ENCODE measurements at places on chromosomes 13 and 19.

DNA sequence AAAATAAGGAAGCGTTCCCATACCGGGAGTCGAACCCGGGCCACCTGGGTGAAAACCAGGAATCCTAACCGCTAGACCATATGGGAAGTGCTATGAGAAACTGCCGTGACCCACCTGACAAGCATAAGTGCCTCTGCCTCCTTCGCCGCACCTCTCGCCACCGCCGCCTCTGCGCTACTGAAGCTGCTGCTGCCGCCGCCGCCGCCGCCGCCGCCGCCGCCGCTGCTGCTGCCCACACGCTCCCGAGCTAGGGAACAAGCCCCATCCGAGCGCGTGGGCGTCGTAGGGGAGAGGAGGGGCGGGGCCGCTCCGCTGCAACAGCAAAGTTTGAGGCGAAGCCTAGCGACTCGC lies 610 bp upstream of the WBP4 start:
- peak; percentile 96 for DNase-seq

- DNase-seq, result no peak
These were observed 7.6 kb downstream of the LYPD3 start for GRCh38 chr19:43457809-43458208.

- no peak for DNase-seq
These were observed 234.9 kb downstream of the PCDH9 start for GRCh38 chr13:66995203-66995611.

- no peak for DNase-seq
These were observed 108.2 kb downstream of the KCNRG start for GRCh38 chr13:50123515-50123861.

DNA sequence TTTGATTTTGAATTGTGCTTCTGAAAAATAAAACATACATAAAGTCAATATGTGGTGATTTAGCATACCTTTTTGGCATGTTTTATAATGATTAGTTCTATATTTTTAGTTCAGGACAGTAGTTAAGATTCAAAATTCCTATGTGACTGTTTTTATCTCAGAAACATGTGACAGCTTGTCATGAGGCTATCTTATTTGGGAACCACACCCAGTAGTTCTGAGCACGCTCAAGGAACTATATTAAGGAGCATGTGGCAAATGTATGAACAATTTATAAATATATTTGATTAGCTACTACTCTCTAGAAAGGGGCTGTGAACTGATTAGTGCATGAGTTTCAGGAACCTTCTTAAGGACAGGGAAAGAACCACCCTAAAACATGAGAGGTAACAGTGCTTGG lies 38.8 kb downstream of the FGF9 start:
- DNase-seq, result no peak

DNA sequence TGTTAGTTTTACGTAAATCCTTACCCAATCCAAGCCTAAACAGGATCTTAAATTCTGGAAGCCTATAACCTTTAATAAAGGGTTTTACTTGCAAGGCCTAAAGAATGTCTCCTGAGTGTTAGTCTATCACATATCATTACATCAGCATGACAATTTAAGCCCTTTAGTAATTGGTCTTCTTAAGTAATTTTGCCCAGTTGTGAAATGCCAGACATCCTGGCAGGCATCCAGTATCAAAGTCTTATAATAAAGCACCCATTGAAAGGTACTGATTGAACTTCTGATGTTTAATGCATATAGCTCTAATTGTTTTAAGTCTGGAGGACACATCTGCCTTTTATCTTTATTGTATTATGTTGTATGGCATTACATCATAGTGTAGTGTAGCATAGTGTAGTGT lies 1078.9 kb downstream of the SLITRK1 start:
- DNase-seq, result no peak

- DNase-seq, result no peak
These were observed 58.5 kb downstream of the ARHGAP35 start for GRCh38 chr19:46919324-46919723.

DNA sequence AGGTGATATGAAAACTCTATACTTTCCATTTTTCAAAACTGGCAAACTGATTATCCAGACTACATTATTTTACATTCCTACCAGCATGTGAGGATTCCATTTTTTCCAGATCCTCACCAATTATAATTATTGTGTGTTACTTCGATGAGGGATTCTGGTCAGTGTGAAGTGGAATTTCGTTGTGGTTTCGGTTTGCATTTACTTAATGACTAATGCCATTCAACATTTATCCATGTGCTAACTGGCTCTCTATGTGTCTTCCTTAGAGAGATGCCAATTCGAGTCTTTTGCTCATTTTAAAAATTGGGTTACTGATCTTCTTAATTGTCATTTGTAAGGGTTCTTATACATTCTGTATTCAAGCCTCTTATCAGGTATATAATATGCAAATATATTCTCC lies 1551.3 kb upstream of the MIR17HG start:
- no peak for DNase-seq

DNA sequence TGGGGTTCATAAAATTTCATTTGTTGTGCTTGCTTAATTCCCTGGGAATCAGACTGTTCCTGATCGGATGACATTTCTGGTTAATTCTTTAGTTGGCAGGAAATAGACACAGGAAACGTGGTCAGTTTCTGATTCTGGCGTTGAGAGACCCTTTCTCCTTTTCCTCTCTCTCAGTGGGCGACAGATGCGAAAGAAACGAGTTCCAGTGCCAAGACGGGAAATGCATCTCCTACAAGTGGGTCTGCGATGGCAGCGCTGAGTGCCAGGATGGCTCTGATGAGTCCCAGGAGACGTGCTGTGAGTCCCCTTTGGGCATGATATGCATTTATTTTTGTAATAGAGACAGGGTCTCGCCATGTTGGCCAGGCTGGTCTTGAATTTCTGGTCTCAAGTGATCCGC lies 10.8 kb downstream of the LDLR start:
- DNase-seq, result no peak

- no peak for DNase-seq
These were observed 34.1 kb downstream of the ELL start for GRCh38 chr19:18487576-18488402.

DNA sequence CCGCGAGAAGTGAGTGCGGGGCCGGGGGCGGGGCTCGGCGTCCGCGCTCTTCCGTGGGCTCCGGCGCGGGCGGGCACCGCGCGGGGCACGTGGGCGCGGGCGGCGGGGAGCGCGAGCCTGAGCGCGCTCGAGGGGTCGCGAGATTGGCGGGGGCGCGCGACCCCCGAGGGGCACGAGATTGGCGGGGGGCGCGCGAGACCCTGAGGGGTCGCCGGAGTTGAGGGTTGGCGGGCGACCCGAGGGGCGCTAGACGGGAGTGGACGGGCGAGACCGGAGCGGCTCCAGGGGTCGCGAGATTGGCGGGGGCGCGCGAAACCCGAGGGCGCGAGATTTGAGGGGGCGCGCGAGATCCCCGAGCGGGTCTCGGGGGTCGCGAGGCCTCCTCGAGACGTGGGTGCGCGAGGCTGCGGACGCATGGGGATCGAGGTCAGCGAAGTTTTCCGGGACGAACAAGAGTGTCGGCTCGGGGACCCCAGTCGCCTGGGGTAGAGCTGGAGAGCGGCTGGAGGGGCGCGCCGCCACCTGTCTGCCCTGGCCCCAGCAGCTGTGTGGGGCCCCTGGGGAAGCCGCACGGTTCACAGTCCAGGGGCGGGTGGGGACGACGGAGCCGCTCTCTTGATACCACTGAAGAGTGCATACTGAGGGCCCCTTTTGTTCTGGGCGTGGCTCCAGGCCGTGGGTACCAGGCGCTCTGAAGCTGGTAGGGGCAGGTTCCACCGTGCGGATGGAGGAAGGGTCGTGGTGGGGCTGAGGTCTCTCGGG lies 682 bp downstream of the SSBP4 start:
- DNase-seq, result peak; percentile 50

GRCh38 chr19:14345116-14345763 lies 36.0 kb upstream of the ADGRE5 start:
- DNase-seq, result no peak

DNA sequence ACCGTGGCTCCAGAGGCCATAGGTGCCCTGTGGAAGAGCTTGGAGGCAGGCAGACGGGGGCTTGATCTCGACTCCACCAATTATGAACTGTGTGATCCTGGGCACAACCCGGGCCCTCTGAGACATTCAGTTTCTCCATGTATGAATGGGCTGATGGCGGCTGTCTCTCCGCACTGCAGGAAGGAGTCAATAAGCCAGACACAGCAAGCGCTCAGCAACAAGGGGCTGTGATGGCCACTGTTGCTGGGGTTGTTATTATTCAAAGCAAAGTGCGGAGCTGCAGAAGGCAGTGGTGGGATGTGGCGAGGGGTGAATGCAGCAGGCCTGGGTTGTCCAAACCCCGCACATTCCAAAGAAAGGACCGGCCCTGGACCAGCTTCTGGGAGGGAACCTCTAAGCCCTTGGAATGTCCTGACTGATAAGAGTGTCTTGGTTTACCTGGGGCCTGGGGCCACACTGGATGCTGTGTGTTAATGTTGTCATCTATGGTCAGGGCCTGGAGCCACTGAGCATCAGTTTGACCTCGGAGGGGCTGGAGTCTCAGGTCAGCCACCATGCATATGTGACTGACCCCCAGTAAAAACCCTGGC lies 8.3 kb downstream of the TMEM143 start:
- no peak for DNase-seq

GRCh38 chr19:1035998-1036621 lies 3.8 kb upstream of the ABCA7 start:
- no peak for DNase-seq

GRCh38 chr13:109418111-109418510 lies 368.3 kb downstream of the IRS2 start:
- DNase-seq, result peak; percentile 66

DNA sequence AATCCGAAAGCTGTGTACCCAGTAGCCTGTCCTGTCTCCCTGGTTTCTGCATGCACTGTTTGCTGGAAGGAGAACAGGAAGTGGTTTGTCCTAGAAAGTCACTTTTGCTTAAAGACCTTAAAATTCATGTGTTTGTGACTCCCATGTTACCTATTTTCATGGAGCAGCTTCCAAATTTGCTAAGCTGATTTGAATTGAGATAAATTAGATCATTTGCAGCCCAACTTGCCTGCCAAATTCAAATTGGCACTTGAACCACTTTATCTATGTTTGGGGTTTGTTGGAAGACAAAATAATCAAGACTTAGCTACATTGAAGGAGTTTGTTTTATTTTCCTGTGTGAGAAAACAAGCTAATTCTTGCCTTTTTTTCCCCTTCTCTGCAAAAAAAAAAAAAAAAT lies 532.5 kb downstream of the DIAPH3 start:
- DNase-seq, result no peak

GRCh38 chr13:41459432-41460073 lies 2.2 kb downstream of the RGCC start:
- DNase-seq, result peak; percentile 35

DNA sequence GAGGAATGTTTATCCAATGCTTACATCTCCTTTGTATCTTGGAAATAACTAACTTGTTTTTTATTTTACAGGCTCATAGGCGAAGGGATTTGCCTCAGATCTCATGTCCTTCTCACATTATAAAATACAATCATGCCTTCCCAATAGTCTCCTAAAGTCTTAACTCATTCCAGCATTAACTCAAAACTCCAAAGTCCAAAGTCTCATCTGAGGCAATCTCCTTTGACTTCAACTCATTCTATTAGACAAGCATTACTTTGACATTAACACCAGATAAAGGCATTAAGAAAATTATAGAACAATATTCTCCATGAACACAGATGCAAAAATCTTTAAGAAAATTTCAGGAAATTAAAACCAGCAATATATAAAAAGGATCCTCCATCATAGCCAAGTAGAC lies 137.6 kb downstream of the DNAJC3 start:
- no peak for DNase-seq

DNA sequence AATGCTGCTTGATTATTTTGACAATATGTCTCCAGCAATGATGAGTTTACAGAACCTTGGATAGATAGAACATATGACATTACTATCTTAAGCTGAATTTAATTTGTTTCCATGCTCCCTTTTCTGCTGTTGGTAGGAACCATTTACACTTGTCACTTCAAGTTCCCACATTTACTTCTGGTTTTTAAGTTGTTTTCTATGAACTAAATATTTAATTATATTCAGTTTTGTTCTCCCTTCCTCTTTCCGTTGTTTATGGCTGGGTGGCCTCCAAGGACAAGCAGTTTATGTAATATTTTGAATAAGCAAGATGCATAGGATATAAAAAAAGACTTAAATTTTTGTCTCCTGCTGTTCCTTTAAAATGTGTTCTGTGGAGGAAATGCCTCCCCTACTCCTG lies 860.6 kb downstream of the GPC5 start:
- no peak for DNase-seq

- DNase-seq, result no peak
These were observed 205.5 kb downstream of the NDFIP2 start for GRCh38 chr13:79686441-79686840.

GRCh38 chr13:75915066-75915465 lies 278.9 kb downstream of the LMO7 start:
- no peak for DNase-seq

DNA sequence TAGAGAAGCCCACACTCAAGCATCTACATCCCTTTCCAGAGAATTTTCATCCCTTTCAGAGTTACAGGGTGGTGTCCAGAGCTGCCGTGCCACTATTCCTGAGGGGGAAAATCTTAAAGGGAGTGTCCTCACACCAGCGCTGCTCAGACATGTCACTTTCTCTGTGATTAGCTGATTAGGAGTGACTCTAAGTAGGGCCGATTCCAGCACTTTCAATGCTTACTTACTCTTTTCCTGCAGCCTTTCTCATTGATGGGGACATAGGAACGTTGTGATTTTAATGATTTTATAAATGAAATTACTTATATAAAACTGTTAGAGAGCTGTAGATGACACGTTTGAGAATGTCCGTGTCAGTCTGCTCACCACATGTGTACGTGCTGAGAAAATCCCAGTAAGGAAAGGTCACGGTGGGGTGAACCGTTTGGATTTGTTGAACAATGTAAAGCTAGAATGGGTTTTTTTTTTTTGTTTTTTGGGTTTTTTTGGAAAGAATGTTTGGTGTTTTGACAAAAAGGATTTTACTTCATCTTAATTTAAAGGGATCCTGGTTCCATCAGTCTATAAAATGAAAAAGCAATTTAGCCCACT lies 56.6 kb upstream of the SPATA13 start:
- no peak for DNase-seq

DNA sequence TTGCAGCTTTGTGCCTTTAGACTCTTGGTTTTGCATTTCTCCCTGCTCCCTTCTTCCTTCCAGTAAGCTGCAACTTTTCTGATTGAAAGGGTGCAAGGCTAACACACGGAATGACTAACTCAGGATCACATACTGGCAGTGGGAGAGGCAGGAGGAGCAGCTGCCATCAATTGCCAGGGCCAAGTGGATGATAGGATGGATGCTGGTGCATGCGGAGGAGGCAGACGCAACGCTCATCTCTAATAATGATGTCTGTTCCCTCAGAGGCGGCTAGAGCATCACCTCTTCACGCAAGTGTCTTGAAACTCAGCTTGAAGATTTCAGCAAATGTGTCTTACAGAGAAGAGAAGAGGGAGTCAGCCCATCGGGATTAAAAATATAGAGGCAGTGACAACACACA lies 49.5 kb upstream of the TPM4 start:
- no peak for DNase-seq

- no peak for DNase-seq
These were observed 2.8 kb upstream of the CERS4 start for GRCh38 chr19:8206147-8207087.

- DNase-seq, result no peak
These were observed 391.7 kb upstream of the HTR2A start for GRCh38 chr13:47288546-47288945.
